ENCODE measurements at places on chromosomes 5 and 9.
A peak's percentile ranks its signal among the peaks of the same experiment; 100 is the strongest.

DNA sequence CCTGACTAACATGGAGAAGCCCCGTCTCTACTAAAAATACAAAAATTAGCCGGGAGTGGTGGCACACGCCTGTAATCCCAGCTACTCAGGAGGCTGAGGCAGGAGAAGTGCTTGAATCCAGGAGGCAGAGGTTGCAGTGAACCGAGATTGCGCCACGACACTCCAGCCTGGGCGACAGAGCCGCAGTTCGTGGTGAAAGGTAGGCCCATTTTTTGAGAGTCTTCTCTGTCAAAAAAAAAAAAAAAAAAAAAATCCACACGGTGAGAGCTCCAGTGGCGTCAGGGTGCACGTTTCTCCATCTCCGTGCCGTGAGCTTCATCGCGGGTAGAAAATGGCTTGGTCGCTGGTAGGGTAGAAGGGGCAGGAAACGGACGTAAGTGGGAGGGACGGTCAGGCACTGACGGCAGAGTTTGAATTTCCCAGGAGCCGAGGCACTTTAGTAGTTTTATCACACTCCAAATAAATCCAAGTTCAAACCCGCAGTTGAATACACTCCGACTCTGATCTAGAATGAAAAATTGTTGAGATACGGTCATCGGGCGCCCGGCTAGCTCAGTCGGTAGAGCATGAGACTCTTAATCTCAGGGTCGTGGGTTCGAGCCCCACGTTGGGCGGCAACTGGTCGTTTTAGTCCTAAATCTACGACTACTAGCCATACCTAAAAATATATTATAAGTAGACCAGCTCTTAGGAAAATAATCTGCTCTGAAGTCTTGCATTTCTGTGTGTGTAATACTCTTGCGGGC lies 2.4 kb upstream of the TRIM7 start:
- peak; percentile 92 for DNase-seq

GRCh38 chr5:178341091-178341850 lies 108.7 kb upstream of the PHYKPL start:
- DNase-seq = no peak

GRCh38 chr5:67343835-67344234 lies 147.2 kb upstream of the CD180 start:
- DNase-seq = no peak

DNA sequence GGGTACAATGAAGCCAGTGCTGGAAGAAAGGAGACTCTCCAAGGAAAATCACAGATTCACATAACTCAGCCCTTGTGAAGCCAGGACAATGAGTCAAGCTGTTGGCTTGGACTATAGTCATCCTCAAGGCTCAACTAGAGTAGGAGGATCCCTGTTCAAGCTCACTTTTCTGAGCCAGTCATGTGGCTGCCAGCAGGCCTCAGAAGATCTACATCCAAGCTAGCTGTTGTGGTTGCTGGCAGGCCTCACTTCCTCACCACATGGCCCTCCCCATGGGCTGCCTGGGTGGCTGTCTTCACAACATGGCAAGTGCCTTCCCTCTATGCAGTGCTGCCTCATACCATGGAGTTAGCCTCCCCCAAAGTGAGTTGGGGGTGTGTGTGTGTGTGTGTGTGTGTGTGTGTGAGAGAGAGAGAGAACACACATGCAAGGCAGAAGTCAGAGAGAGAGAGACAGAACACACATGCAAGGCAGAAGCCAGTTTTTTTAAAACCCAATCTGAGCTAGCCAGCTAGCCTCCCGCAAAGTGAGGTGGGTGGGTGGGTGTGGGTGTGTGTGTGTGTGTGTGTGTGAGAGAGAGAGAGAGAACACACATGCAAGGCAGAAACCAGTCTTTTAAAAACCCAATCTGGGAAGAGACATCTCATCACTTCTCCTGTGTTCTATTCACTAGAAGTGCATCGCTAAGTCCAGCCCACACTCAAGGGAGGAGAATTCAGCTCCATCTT lies 17.1 kb downstream of the SCAI start:
- peak; percentile 82 for DNase-seq

- DNase-seq = no peak
These were observed 20.4 kb downstream of the KCNT1 start for GRCh38 chr9:135722365-135722764.

DNA sequence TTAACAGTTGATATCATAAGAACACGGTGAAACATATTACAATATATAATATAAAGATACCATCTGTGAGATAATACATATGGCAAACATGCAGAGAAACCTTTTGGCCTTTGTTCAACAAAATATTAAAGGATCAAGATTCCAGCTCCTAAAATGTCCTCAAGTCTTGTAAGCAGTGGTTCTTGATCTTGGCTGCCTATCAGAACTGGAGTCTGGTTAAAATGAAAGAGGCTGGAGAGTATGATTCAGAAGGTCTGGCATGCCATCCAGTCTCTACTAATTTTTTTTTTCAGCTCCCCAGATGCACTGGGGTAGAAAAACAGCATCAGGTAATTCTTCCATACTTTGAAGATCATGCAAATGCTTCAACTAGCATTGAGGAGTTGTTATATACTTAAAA lies 83.2 kb downstream of the TNC start:
- no peak for DNase-seq

DNA sequence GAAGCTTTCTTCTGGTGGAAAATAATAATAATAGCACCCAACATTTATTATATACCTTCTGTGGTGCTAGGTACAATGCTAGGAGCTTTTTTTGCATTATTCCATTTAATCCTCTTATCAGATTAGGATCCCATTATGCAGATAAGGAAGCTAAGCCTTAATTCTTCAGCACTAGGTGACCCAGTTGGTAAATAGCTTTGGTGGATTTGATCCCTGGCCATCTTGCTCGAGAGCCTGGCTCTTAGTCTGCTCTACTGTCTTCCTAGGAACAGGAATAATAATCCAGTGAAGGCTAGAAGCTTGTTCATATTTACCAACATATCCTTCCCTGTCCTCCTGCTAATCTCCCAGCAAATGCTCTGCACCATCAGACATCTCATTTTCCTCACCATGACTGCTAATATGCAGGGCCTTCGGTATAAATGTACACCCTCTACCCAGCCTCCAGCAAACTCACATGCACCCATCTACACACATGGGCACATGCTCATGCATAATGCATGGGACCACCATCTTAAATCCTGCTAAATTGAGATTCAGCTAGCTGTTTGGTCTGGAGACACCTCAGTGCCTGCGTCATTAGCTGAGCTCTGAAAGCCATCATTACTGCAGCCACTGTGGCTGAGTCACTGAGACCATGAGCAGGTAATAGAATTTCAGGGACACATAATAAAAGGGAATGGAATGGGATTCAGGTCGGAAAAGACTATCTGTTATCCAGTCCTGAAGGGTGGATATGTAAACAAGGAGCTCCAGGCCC lies 87.5 kb downstream of the TRIM32 start:
- DNase-seq = no peak

GRCh38 chr9:13351778-13352386 lies 72.4 kb upstream of the MPDZ start:
- DNase-seq = no peak

GRCh38 chr5:14197056-14197455 lies 53.9 kb downstream of the TRIO start:
- no peak for DNase-seq

DNA sequence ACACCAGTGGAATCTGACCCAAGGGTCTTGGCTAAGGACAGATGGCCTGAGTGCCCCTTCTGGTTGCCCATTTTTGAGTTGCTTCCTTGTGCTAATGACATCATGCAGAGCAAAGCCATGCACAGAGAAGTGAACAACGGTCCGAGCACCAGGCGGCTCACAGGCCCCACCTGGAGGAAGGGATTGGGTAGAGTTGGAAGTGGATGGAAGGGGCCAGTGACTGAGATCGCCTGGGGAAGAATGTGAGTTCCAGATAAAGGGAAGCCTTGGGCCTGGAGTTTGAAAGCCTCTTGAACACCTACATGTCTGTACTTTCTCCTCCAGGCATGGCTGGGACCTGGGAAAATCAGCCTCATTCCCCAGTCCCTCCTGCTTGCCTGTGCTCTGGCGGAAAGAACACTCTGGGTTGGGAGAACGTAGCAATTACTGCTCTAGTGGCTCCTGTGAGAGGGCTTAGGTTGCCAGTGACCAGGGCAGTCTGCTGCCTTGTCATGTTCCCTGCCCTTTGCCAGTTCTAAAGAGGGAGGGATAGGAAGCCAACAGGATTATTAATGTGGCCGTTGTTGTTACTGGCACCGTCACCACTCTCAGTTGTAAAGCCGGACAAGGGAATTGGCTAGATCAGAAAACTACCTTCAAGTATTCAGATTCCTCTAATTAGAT lies 62.5 kb upstream of the PTPN3 start:
- no peak for DNase-seq

- DNase-seq = no peak
These were observed 5.8 kb downstream of the UNC5A start for GRCh38 chr5:176816043-176816745.

GRCh38 chr5:92409134-92409533 lies 1026.0 kb upstream of the ARRDC3 start:
- no peak for DNase-seq

DNA sequence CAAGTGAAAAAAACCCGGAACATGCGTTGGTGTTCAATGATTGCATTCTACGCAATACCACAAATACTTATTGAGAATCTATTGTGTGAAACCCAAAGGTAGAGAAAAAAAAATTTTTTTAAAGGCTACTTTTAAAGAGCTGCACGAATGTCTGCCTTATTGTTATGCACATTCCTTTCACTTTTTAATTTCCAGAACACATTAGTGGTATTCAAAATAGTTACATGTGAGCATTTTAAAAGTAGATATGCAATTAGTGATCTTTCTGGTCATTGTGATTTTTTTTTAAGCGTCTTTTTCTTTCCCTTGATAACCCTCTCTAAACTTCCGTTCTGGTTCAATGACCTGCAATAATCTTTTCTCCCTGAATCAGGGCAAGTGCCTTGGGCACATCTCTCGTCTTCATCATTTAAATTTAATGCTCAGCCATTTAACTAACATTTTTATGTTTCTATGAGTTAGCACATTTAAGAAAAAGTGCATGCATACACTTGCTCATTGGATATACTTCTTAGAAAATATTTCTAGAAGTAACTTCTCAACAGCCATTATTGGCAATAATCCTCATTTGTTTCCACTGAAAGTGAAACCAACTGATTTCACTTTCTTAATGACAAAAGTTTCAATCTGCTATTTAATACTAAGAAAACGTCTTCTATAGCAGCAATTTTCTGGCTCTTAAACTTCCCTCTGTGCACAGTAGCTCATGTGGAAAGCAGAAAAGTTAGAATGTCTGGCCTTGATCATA lies 80.3 kb downstream of the CDH6 start:
- no peak for DNase-seq

DNA sequence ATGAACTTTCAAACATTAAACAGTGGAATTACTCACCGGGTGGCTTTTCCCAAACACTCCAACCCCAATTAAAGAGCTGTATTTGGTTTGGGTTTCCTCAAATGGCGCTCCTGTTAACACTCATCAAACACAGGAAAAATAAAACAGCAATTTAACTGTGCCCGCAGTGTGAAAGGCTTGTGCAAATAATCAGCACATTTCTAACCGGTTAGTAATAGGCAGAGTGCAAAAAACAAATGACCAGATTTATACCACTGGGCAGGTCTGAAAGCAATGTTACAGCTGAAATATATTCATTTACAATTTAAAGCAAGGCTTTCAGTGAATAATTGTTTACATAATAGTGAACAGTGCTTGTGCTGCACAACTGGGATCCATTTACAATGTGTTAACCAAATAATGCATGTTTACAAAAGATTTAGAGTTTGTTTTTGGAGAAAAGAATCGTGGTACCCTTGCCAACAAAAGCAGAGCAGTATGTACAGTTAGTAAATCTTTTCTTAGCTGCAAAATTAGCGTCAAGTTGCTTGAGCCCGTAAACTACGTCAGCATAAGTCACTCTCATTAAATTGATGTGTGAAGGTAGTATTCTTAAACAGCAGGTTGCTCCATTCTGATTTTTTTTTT lies 662.9 kb upstream of the ZNF608 start:
- DNase-seq = no peak

GRCh38 chr9:69344459-69344858 lies 19.4 kb downstream of the ENTREP1 start:
- no peak for DNase-seq

DNA sequence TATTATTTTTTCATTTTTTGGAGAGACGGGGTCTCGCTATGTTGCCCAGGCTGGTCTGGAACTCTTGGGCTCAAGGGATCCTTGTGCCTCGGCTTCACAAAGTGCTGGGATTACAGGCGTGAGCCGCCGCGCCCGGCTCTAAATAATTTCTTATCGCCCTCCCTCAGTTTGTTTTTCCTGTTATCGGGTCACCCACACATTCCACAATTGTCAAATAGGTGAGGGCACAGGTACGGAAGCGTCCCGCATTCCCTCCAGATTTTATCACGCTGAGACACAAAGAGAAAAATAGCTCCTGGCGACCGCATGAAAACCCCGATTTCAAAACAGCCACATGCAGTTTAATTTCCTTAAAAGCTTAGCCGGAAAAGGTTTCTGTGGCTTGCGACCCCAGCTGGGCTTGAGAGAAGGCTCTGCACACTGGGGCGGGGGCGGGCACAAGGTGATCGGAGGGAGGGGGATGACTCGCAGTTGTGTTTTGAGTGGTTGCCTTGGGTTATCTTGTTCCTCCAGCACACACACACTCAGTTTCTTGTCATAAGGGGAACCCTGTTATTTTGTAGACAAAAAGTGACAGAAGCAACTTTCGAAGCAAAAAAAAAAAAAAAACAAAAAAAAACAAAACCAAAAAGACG lies 717 bp upstream of the IQGAP2 start:
- peak; percentile 87 for DNase-seq

- DNase-seq = no peak
These were observed 279.7 kb upstream of the TUT7 start for GRCh38 chr9:86633945-86634344.

- no peak for DNase-seq
These were observed 306.6 kb upstream of the DMRT1 start for GRCh38 chr9:534886-535285.

- no peak for DNase-seq
These were observed 9.6 kb upstream of the CATSPER3 start for GRCh38 chr5:134957920-134958608.

DNA sequence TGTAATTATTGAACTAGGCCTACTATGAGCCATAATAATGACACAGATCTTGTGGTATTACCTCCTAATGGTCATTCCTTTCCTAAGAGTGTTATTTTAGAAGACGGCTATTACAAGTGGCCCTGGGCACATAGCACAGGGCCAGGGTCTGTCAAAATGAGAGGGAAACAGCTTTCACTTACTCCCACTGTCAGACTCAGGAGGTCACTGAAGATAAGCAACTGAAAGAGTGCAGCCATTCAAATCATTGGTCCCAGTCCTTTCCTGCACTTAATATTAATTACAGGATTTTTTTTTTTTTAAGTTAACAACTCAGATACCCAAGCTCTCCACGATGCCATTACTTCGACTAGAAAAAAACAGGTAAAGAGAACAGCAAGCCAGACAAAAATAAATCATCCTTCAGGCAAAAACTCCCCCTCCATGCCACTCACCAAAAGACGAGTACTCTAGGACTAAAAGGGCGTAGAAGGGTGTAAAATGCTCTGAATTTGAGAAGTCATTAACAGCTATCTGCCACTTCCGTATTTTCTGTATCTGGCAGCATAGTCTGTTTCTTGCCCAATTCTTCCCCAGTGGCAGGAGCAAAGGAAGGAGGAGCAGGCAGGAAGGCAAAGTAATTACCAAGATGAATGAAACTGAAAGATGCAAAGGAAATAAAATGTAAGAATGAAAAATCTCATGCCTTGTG lies 87.4 kb downstream of the ZNF608 start:
- DNase-seq = no peak

GRCh38 chr9:18238752-18239447 lies 235.1 kb upstream of the ADAMTSL1 start:
- DNase-seq = no peak

- DNase-seq = no peak
These were observed 1.1 kb downstream of the PRR7 start for GRCh38 chr5:177447611-177448243.

Data from stimulated activated CD4-positive, alpha-beta T cell treated with anti-CD3 and anti-CD28 coated beads, Interleukin-1b, Interleukin-23, amount 100 ng/mL, for 48 hours (primary cell).